ENCODE measurements at places on chromosomes 4 and X. TPM values are rescaled to one million over a fixed set of nuclear protein-coding genes. Genes with fewer than 3 reads are reported as not detected.

The PNCK gene
- total RNA-seq: 0.72 TPM

The RHOXF1 gene
- total RNA-seq: 0.72 TPM

The DYNLT3 gene
- total RNA-seq: 24.7 TPM

GRCh38 chrX:3963980-3964379 lies 250.5 kb upstream of the PRKX start:
- H3K36me3 ChIP-seq: no peaks in the 10 kb centered on the region
- DNase-seq: no peak
- H3K4me3 ChIP-seq: no peak overlapping the region
- H3K27ac ChIP-seq: no peak overlapping the region
- no peaks in the 10 kb centered on the region for H3K4me1 ChIP-seq

DNA sequence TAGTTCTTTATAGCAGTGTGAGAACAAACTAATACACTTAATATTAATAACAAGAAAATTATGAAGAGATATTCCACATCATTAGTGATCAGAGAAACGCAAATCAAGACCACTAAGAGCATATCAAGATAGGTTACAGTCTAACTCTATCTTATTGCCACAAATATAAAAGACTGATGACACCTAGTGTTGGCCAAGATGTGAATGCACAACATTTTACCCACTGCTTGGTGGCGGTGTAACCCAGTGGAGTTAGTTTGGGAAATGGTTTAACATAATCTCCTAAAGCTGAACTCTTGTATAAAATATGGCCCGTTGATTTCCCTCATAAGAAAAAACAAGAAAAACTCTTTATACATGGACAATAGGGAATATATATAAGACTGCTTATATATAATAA lies 92.4 kb downstream of the SLITRK2 start:
- no peaks in the 10 kb centered on the region for H3K27me3 ChIP-seq
- no peaks in the 10 kb centered on the region for H3K4me1 ChIP-seq
- H3K36me3 ChIP-seq: no peaks in the 10 kb centered on the region
- DNase-seq: no peak

- no peak overlapping the region for H3K4me3 ChIP-seq
- no peaks in the 10 kb centered on the region for H3K27me3 ChIP-seq
- H3K27ac ChIP-seq: no peak overlapping the region
These were observed 57.1 kb downstream of the TMEM131L start for GRCh38 chr4:153523164-153523796.

GRCh38 chr4:15936495-15936894 lies 2.0 kb downstream of the FGFBP1 start:
- no peak overlapping the region for H3K4me3 ChIP-seq
- no peaks in the 10 kb centered on the region for H3K27me3 ChIP-seq
- no peak for DNase-seq

DNA sequence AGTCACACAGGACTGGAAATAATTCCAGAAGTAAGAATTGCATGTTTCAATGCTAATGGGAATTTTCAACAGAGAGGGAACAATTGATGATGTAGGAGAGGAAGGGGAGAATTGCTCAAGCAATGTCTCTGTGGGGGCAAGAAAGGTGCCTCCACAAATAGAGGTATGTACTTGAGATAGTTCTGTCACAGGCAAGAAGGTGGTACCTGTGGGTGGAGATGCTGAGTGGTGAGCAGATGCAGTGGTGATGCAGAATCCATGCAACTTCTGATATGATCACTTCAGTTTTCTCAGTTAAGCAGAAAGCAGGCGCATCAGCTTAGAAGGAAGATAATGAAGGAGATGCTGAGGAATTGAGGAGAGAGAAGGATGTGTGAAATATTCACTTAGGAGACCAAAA lies 55.1 kb upstream of the SEC24B start:
- H3K36me3 ChIP-seq: no peaks in the 10 kb centered on the region
- no peak overlapping the region for H3K27ac ChIP-seq
- no peak overlapping the region for H3K4me3 ChIP-seq

- DNase-seq: no peak
- no peaks in the 10 kb centered on the region for H3K4me1 ChIP-seq
- no peak overlapping the region for H3K4me3 ChIP-seq
- no peaks in the 10 kb centered on the region for H3K36me3 ChIP-seq
- no peaks in the 10 kb centered on the region for H3K27me3 ChIP-seq
These were observed 59.2 kb upstream of the SLC39A8 start for GRCh38 chr4:102404431-102404969.

DNA sequence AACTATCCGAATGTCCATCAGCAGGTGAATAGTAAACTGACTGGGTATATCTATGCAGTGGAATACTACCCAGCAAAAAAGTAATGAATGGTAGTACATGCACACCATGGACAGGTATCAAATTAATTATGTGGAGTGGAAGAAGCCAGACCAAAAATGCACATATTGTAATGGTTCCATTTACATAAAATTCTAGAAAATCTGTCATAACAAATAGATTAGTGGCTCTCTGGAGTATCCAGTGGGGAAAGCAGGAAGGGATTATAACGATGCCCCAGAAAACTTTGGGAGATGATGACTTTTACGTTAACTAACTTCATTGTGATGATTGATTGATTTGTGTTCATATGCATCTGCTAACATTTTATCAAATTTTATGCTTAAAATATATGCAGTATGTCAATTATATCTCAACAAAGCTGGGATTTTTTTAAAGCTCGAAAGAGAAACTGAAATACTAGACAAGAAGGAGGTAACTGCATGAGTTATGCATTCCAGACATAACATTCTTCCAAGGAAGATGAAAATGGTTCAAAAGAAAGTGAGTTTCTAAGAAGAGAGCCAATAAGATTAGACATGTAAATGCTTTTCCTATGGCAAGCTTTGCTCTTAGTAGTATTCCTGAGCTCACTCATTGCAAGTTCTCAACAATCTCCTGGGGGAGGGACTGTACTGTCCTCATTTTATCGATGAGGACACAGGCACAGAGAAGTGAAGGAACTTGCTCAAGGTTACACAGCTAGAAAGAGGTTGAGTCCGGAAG lies 58.6 kb upstream of the MSX1 start:
- no peak for DNase-seq
- H3K36me3 ChIP-seq: no peaks in the 10 kb centered on the region
- H3K27ac ChIP-seq: no peak overlapping the region

DNA sequence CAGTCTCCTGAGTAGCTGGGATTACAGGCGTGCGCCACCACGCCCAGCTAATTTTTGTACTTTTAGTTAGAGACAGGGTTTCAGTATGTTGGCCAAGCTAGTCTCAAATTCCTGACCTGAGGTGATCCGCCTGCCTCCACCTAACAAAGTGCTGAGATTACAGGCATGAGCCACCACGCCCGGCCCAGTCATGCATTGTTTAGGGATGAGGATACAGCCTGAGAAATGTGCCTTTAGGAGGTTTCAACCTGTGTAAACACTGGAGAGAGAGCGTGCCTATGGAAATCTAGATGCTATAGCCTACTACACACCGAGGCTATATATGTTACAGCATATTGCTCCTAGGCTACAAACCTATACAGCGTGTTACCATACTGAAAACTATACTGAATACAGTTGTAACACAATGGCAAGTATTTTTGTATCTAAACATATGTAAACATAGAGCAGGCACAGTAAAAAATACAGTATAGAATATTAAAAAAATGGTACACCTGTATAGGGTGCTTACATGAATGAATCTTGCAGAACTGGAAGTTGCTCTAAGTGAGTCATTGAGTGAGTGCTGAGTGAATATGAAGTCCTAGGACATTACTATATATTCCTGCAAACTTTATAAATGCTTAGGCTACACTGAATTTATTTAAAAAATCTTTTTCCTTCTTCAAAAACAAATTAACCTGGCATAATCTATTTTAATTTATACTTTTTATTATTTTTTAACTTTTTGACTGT lies 588.2 kb upstream of the ADGRL3 start:
- H3K36me3 ChIP-seq: no peaks in the 10 kb centered on the region
- no peak for DNase-seq
- no peak overlapping the region for H3K27ac ChIP-seq
- no peak overlapping the region for H3K4me3 ChIP-seq
- no peaks in the 10 kb centered on the region for H3K4me1 ChIP-seq
